ENCODE measurements at places on chromosomes 2 and 18.

DNA sequence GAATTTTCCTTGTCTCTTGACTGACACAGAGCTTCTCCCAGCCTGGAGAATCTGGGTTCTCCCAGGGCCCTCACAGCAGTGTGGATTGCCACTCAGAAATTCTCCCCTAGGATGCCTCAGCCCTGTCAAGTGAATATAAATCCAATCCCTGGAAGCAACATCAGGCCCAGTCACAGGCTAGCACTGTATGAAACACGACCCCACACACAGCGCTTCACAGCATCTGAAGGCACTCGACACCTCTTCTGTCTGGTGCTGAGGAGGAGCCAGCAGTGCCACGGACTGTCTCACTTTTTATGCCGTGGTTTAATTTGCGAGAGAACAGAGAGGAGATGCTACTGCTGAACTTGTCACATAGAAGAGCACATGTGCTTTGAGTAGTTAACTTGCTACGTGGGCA is 164.5 kb downstream of the NAPG start:
- DNase-seq, result no peak

DNA sequence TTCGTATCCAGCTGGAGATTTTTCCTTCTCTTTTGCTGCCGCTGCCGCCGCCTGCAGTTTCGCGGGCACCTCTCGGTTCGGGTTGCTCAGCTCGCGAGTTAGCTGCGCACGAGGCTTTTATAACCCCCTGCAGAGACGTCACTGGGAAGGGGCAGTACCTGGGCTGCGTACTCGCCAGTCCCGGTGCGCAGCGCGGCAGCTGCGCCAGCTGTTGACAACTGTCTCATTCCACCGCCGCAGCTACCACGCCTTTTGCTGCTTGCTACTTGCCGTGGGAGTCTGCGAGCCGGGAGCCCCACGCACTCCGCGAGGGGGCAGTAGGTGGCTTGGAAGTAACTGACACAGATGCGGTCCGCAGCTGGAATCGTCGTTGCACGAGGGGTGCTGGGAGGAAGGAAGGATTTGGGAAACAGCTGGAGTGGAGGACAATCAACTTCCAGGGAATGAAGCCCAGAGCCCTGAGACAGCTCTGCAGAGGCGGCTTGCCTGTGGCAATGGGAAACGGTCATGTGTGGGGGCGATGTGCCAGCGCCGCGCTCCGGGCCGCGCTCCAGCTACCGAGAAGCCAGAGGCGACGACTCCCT is at the start of gene TACR1:
Gene TACR1 (minus strand): TSS at position 93 of the 584 bp plus-strand sequence. CDS start 586 bp downstream, outside the sequence.
- no peak for DNase-seq

DNA sequence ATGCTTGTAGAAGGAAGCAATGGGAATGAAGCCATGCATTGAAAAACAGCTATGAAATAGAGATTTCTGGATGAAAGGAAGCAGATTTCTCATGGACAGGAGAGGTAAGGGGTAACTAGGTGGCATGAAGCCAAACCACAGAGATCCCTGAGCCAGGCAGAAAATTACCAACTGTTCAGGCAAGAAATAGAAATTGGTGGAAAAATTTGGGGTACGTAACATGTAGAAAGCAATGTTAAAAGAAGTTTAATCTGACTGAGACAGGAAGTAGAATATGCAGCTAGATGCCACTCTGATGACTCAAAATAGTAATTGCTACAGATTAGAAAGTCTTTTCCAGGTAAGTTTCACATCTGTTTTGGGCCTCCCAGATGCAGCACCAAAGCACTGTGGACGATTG is 928.5 kb upstream of the CELF4 start:
- no peak for DNase-seq

DNA sequence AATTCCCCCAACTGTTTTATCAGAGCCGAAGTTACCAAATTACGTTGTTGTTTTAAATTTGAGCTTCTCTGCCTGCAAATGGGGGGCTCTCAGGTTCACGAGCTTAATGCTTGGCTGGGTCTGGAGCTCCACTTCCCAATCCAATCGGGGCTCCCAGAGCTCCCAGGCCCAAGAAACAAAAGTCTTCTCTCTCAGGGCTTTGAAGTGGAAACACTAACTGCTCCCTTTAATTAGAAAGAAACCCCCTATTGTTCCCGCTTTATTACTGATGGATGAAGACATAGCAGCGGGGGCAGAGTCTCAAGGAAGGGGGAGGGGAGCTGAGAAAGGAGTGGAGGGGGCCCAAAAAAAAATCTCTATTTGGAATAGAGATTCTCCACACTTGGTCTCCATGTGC is 15.6 kb upstream of the PKDCC start:
- no peak for DNase-seq

- no peak for DNase-seq
Observed at GRCh38 chr2:175516555-175516954, 335.0 kb upstream of the ATP5MC3 start.

DNA sequence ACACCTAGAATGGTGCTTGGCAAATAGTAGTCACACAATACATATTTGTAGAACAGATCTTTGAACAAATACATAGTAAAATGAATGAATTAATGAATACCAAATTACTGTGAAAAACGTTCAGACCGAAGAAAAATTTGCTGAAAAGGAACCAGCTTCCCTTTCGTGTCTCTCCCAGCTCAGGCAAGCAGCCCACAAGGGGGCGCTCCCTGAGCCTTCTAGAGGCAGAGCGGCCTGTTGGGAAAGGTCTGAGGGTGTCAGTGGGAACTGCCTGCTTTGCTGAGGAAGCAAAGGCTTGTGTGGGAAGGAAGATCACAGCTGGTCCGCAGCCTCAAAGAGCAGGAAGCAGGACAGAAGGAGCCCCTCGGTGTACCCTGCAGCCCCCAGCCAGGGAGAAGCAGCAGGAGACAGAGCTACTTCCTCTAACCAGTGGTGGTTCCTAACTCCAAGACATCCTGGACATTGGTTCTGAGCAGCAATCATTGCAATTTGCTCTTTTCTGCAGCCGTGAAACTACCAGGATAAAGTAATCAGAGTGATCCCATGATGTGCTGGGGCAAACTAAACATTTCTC is 231.1 kb downstream of the ANKRD30B start:
- no peak for DNase-seq

GRCh38 chr18:34492652-34493051 is 217.4 kb upstream of the DTNA start:
- no peak for DNase-seq

DNA sequence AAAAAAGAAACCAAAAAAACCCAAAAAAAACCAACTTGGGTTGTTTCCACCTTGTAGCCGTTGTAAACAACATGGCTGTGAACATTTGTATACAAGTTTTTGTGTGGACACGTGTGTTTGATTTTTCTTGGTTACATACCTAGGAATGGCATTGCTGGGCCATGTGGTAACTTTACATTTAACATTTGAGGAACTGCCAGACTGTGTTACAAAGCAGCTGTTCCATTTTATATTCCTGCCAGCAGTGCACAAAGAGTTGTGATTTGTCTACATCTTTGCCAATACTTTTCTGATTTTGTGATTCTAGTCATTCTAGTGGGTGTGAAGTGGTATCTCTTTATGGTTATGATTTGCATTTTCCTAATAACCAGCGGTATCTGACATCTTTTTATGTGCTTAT is 22.5 kb downstream of the LPIN1 start:
- no peak for DNase-seq

- DNase-seq, result no peak
Observed at GRCh38 chr2:109476641-109477441, 136.9 kb downstream of the SEPTIN10 start.

DNA sequence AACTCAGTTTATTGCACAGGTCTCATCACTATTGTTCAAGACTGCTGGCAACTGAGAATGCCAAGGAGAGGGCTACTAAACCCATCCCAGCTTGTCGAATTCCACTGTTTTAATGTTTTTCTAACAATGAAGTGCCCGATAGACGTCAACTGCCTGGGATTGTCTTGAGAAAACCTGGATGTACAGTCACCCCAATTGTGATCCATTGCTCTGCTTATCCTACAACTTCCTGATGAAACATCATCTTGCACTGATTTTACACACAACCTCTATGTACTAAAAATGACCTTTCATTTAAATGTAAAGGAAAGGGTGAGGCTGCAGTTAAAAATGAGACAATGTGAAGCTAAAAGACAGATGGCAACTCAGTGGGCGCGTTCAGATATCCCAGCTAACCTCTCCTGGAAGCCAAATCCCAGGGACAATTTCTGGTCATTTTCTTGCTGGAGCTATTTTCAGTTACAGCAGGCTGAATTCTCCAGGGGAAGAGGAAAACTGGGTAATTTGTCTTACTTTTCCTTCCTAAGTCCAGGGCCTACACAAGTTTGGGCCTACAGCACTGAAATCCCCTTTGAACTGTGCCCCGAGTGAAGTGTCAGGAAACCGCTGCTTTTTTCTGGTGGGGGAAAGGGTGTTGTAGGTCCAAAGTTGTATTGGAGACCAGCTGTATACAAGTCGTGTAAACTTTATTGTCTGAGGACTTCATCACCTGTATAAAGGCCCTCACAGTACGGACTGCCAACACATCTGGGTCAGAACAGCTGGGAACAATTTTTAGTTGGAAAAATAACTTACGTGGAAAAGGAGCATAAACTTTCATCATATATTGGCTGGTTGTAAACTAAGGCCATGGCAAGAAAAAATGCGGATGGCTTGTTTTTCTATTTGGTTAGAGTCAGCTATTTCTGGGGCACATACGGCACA is 68.9 kb upstream of the LTBP1 start:
- no peak for DNase-seq

GRCh38 chr2:172345956-172346555 is 81.3 kb upstream of the ITGA6 start:
- DNase-seq, result no peak

DNA sequence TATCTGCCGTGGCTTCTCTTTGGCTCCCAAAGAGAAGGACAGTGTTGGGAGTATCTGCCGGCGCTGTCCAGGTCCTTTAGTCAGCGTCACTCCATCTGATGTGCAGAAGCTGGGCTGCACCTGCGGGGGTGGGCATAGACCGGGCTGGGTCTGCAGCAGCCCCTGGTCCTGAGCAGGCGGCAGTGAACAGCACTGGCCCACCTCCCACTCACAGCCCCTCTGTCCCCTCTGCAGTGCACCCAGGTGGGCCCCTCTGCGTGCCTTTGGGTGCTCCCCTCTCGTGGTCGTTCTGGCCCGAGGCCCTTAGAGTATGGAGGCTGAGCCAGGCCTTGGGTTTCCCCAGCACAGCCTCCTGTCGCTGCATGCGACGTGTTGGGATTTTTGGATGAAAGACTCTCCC is 95.7 kb downstream of the USP40 start:
- no peak for DNase-seq

DNA sequence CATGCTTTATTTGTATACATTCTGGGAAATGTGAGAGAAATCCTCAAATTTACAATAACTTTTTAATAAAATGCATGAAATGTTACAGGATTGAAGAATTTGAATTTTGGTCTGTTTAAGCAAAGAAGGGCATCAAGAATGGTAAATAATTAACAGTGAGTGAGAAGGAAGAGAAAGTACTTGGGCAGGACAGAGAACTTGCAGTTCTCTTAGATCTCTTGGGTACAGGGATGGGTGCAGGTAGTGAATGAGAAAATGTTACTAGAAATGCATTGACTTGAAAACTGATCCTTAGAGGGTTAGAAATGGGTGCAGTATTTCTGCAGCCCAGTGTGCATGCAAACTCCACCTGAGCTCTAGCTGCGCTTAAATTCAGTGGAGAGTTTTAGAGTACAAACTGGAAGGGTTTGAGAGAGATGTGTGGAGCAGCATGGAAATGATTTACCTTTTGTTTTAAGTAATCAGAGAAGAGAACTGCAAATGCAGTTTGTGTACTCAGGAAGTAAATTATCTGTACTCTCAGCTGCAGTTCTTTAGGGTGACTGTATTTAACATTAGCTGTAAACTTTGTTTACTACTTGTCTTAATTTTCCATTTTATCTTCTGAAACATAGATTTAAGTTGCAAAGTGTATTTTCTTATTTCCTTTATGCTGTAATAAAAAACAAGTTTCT is 51.0 kb upstream of the RAB27B start:
- no peak for DNase-seq

DNA sequence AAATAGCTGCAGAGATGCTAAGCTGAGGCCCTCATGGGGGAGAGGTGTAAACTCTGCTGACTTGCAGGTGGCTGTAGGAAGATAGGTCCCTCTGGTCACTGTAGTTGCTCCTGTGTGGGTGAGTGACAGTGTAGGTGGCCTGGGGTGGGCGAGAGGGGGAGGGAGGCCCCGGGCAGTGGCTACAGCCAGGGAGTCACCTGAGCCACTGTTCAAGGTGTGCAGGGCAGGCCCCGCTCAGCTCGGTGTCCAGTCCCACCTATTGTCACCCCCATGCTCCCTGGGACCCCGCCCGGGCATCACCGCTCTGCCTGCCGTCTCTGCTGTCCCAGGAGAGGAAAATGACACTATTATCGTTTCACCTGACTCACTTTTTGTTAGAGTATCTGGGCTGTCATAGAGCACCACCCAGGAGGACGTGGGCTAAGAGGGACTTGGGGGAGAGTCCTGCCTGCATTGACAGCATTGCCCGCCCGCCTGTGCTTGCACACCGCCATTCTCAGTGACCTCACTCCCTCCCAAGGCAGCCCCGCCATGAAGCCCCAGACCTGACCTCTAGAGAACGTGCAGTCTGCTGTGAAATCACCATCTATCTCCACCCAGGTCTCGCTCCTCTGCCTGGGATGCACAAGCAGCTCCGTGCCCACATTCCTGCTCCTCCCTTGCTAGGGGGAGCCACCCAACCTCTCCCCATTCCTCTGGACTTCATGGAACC is 29.2 kb downstream of the COPS9 start:
- DNase-seq, result no peak

DNA sequence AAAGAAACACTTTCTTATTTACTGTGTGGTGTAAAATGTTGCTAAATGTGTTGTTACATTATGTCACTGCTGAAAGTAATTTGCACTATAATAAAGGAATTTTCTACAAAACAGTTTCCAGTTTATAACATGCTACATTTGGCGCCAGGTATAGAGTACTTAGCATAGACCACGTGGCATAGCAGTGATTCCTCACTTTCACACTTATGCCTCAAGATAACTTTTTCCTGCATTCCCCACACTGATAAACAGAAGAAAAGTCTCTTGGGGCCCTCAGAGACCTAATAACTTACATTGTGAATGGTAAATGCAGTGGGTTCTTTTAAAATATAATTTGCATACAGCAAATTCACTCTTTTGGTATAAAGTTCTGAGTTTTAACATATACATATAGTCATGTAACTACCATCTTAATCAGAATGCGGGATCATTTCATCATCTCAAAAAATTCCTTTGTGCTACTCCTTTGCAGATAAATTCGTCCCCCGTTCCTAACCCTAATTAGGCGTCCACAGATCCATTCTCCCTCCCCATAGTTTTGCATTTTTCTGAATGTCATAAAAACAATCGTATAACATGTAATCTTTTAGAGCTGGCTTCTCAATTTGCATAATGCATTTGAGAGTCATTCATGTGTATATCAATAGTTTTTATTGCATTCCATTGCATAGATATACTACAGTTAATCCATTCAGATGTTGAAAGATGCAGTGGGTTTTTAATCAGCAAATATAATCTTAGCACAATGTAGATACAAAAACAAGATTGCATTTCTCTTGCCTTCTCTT is 7.5 kb downstream of the LGALSL start:
- DNase-seq, result no peak

GRCh38 chr2:132374961-132375360 is 41.6 kb upstream of the GPR39 start:
- DNase-seq, result no peak

- no peak for DNase-seq
Observed at GRCh38 chr2:216315802-216316603, 56.3 kb downstream of the MARCHF4 start.

- DNase-seq, result no peak
Observed at GRCh38 chr2:109020217-109020637, 31.2 kb upstream of the EDAR start.
